ENCODE measurements at places on chromosomes 2 and 18.
A peak's percentile ranks its signal among the peaks of the same experiment; 100 is the strongest.

DNA sequence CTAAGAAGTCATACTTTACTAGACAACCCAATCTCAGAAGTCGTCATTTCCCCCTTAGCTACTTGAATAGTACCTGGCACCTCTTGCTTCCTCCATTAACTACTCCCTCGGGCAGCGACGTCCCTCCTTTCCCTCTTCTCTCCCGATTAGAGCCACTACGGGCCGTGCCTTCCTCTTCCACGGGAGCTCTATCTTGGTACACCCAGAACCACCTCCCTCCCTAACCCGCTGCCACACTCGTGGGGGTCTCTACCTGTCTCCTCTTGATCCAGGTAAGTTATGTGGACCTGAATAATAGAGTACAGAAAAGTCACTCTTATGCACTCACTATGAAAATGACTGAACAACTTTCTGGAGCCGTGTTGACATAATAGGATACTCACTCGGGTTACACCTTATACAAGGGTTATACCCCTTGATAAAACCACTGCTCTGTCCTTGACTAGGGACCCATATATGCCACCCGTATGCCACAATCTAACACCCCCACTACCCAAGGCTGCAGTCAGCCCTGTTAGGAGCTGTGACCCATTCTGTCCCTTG is 595 bp upstream of the HDHD2 start:
- DNase-seq, result no peak

GRCh38 chr2:135904341-135904989 is 28.2 kb upstream of the MCM6 start:
- DNase-seq, result no peak

GRCh38 chr2:101788995-101789970 is 91.8 kb downstream of the MAP4K4 start:
- DNase-seq, result no peak

GRCh38 chr18:5900262-5900661 is 4.9 kb upstream of the TMEM200C start:
- no peak for DNase-seq

DNA sequence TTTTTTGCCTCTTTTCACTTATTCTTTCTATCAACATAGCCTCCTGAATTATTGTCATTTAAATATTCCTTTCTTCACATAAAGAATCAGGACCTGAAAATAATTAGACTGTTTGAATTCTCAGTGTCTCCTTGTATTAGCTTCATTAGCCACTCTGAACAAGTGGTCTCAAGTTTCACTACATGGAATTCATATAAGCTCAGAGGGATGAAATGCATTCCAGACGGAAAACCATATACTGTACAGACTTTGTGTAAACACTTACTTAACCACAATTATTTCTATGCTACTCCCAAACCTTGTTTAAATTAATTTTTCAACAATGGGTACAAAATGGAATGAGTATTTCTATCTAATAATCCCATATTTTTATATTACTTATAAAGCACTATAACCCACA is 53.4 kb downstream of the CHN1 start:
- DNase-seq, result no peak

DNA sequence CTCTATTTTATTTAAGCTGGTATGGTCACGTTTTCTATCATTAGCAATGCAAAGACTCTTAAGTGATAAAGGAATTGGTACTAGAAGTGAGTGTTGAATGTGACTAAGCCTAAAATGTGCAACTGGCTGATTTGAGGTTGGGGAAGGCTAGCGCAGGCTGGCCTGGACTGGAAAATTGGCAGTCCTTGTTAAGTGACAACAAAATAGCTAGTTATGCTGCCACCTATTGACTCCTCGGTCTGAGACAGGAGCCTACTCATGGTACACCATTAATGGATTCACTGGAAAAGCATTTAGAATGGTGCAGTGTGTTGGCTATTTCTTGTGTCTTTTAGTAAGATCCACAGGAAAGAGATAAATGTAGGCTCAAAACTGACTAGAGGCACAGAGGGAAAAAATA is 5.7 kb upstream of the WIPF1 start:
- DNase-seq, result peak; percentile 67

DNA sequence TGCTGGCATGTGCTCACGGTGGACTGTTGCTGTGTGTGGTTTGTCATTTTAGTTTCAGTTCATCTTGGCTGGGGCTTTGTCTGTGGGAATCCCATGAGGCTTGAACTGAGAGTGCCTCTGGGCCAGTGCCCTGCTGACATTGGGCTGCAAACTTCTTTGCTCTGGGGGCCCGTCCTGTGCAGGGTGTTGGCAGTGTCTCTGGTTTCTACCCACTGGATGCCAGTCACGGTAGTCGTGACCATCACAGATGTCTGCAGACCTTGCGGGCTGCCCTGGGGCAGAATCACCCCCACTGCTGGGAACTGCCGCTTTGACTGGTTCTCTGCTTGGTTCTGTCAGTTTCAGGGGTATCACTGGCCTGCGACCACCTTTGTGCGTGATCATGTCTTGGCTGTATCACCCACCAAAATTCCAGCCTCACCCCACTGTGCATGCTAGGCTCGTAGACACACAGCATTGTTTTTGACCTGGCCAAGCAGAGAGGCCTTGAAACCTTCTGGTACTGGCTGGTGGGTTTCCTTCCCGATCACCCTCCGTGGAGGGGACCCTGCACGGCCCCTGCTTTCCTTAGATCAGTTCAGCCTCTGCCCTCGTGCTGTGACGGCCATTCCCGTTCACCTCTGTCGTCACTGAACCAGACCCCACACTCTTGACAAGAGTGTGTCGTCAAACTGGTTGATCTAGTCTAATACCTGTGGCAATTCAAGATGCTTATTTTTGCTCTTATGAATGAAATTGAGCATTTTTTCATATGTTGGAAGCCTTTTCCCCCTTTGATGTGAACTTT is 57.6 kb downstream of the KCNG2 start:
- DNase-seq, result peak; percentile 55

DNA sequence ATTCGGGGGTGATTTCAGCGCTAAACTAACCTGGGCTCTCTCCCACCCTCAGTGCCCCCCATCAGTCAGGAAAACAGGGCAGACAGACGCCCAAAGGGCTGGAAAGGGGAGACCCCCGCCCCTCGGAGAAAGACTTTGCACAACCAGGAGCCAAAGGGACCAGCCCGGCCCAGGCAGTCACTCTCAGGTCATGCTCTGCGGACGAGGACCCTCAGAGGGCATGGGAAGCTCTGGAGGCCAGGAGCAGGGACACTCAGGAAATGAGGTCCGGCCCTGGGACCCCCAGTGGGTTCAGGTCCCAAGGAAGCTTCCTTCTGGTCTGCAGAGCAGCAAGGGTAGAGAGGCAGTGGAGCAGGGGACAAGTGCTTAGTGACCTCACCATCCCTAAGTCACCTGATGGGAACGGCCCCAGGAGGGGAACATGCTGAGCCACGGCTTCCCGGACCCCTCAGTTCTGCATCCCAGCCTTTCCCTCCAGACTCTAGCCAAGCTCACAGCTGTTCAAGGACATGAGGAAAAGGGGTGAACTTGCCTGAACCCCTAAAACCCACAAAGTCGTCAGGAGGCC is 88.0 kb upstream of the GPC1 start:
- DNase-seq, result no peak

- no peak for DNase-seq
Observed at GRCh38 chr2:37396890-37397565, 52.6 kb downstream of the QPCT start.

- no peak for DNase-seq
Observed at GRCh38 chr2:159148901-159149300, 137.6 kb downstream of the WDSUB1 start.

DNA sequence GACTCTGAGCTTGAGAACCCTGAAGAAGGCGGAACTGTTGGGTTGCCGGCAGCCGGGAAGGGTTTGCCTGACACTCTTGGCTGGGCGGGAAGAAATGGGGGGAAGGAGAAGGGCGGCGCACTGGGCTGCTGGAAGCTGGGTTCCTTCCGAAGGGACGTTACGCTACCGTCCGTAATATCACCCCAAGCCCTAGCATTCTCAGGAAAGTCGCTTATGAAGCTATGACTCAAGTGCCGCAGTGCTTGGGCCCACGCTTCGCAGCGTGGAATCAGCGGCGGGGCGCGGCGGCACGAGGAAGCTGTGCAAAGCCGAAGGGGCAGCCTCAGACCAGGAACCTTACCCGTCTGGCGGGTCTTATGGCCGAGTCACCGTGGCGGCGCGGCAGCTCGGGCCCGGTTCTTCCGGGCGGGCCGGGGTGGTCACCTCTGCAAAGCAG is 50.2 kb upstream of the SIGLEC15 start:
- peak; percentile 35 for DNase-seq

DNA sequence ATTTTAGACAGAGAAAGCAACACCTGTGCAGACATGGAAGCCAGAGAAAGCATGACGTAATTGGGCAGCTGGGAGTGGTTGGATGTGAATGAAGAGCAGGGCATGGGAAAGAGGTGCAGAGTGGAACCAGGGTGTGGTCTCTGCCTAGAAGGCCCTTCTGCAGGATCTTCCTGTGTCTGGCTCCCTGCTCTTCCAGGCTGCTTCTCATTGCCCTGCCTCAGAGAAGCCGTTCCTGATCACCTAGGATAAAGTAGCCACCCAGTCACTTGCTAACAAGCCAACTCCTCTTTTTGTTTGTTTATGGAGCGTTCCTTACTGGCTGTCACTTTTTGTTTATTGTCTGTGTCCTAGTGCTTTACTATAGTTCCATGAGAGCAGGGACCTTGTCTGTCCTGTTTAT is 28.5 kb downstream of the GALNT1 start:
- DNase-seq, result no peak

GRCh38 chr2:150567771-150568301 is 80.4 kb upstream of the RND3 start:
- no peak for DNase-seq

DNA sequence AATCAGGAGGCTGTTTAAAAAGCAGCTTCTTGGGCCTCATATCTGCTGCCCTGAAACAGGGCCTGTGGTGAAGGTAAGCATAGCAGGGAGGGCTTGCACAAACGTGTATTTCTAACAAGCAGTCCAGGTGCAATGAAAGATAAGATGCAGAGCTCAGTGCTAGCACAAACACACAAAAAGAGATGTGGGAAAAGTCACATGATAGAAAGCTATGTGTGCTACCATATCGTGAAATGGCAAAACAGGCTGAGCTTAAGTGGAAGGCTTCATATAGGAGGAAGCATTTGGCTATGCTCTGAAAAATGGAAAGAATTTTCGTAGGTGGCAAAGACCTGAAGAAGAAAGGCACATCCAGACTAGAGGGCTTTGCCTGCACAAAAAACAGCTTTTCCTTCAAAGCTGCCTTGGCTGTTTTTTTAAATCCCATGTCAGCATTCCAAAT is 10.2 kb downstream of the RSAD2 start:
- no peak for DNase-seq

- DNase-seq, result no peak
Observed at GRCh38 chr2:68342470-68342869, 22.6 kb upstream of the PLEK start.

- DNase-seq, result no peak
Observed at GRCh38 chr2:98216616-98217015, 129.6 kb upstream of the CNGA3 start.

GRCh38 chr18:76979906-76980305 is 152.7 kb downstream of the MBP start:
- no peak for DNase-seq

DNA sequence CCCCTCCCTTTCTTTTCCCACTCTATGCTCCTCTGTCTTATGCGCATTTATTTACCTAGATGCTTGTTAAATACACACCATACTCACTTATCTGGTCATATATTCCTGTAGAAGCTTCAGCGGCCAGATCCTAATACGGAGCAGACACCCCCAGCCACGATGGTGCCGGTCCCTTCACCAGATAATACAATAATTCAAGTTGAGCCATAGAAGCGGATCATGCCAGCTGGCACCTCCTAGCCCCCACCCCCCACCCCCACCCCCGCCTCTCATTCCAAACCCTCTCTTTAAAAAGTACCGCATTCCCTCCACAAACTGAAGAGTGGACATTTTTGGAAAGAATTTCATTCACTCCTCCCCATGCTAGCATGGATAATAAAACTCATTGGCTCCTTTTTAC is 95.2 kb downstream of the BIN1 start:
- DNase-seq, result no peak

DNA sequence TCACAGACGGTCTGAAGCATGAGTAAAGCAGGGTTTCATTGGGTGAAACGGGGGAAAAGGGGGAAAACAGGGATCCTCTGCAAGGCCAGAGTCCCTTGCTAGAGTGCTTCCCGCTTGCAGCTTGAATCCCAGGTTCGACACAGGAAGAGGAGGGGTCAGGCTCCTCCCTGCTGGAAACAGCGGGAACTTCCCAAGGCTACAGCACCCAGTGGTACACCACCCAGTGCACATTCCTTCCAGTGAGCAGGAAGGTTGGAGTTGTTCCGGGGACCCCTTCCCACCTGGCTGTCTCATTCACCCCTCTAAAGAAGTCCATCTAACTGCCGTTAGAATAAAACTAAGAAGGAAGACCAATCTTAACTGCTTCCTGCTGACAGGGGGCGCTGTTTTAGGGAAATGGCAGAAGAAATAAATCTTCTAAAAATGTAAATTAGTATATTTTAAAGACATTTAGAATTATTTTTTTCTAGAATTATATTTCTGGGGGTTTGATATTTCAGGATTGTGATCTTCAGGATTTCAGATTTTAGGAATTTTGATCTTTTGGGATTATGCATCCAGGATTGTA is 230.9 kb downstream of the RBM43 start:
- DNase-seq, result no peak

- peak; percentile 8 for DNase-seq
Observed at GRCh38 chr2:198973181-198973580, 484.6 kb downstream of the SATB2 start.

DNA sequence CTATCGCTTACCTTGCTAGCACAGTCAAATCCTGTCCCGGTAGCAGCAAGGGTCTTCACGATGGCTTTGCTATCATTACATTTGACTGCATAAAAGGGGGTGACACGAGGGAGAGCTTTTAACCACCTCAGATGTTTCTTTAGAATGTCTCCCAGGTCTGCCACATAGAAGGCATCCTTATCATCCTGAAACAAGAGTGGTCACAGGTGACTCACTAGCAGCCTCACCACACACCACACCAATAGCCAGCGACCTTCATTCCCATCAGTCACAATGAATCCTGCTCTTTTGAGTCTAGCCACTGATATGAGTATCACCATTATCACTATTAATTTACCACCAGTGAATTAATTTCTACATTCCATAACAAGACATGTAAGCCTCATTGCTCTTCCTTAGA is 3.7 kb downstream of the ODC1 start:
- peak; percentile 57 for DNase-seq

DNA sequence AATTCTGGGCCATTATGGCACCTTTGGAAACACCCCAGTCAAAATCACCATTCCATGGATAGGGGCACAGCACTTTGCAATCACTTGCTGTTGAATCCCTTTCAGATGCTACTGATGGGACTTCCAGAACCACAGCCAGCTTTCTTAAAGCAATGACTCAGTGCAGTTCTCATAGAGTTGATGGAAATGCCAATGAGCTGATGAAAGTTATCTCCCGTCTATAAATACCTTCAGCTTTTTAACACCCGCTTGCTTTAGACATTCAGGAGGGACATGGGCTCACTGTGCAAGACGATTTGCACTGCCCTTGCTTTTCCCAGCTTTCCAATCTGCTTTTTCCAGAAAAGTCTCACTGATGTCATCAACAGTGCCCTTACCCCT is 66.7 kb upstream of the RPL31 start:
- DNase-seq, result no peak
